Non-pigmented ciliary epithelial cell (primary cell): ENCODE measurements at places on chromosomes 6 and 20.

DNA sequence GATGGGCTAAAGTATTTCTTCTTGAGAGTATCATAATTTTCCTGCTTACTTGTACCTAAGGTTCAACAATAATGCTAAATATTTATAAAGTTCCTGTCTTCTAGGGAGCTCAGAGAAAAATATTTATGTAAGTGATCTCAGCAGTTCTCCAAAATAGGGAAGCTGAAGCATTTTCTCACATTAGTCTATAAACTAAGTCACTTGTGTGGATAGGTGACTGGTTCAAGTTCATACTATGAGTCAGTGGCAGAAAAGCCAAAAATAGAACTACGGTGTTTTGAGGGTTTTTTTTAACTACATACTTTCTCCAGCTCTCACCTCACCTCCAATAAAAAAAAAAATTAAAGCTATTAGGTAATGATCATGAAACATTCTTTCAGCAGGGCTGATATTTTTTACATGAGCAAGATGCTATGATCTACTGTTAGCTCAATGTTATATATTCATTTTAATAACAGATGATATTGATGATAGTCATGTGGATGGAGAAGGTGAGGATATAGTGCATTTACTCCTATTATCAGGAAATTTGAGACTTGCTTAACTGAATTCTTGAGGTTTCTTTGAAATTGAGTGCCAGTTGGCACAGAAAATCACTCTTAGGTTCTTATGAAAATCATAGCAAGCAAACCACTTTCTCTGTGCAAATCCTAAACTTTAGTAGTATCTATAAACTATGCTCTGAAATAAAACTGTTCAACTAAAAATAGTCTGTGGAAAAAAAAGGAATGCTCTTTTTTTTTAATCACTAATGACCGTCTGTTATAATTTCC, 4.1 kb upstream of the MOXD1 start:
- DNase-seq = no peak

DNA sequence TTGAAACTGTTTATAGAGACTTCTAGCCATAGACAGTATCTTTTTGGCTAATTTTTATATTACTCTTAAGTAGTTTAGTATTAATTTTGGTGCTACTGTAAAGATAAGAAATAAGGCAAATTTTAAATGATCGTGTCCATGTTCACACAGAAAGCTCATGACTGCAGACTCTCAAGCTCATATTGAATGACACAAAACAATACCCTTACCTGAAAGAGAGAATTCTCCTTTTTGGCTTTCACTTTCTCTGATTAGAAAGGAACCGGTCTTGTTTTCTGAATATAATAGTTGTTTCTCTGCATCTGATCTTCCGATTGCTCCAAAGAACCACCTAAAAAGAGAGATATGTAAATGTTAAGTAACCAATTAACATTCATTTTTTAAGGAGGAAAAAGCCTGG, 57.0 kb downstream of the FRK start:
- DNase-seq = no peak

GRCh38 chr6:79719248-79719960, 88.3 kb downstream of the SH3BGRL2 start:
- DNase-seq = peak; percentile 14

DNA sequence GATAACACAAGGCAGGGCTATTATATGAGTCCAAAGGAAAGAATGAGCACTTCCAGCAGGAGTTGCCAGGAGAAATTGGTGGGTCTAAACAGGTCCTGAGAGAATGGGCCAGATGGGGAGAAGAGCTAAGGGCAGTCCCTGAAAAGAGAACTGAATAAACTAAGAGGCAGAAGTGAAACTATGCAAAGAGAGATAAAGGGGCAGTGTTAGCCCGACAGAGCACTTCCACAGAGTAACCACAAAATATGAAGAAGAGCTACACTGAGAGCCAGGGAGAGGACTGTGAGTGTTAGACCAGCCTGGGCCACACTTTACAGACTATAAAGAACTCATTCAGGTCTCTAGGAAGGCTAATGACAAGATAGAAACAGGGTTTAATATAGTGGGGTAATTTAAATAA, 43.8 kb downstream of the RALGAPA2 start:
- peak; percentile 4 for DNase-seq

DNA sequence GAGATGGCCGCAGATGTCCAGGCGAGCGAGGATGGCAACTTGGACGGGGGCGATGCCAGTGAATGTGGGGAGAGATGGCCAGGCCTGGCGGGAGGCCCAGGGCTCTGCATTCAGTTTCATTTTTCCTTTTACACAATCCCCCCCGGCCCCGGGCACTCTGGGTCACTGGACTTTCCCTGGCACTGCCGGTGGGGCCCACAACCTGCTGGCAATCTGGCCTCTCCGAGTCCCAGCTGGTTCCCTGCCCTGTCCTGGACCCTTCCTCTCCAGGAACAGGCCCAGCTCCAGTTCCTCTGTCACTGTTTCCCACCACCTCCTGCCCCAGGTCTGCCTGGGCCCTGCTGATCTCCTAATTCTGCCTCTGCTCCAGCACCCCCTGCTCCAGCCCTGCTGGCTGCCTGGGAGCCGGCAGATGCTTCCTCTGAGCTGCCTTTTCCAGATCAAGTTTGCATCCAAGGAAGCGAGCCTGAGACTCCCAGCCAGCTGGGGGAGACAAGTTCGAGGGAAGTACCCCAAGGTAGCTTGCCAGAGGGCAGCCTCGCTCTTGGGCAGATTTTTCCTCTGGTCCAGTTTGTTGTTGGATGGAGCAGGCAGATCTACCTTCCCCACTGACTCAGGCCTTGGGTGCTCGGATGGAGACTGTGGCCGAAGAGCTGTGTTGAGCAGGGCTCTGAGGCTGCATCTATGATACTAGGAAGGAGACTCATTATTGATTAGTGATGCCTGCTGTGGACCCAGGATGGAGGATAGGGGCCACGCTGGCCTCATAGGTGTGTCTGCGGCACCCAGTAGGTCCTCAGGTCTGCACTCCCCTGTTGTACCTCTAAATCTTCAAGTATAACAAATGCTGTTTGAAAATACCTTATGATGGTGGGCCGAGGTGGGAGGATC, 83.2 kb downstream of the CEBPB start:
- no peak for DNase-seq

DNA sequence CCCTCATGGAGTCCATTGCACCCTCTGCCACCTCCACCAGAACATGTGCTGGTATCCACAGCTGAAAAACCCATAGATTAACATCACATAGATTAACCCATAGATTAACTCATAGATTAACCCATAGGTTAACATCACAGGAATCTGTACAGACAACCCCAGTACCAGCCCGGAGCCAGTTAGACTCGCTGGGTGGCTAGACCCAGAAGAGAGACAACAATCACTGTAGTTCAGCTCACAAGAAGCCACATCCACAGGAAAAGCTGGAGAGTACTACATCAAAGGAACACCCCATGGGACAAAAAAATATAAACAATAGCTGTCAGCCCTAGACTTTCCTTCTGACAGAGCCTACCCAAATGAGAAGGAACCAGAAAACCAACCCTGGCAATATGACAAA, 25.1 kb downstream of the SERPINB9 start:
- DNase-seq = no peak

DNA sequence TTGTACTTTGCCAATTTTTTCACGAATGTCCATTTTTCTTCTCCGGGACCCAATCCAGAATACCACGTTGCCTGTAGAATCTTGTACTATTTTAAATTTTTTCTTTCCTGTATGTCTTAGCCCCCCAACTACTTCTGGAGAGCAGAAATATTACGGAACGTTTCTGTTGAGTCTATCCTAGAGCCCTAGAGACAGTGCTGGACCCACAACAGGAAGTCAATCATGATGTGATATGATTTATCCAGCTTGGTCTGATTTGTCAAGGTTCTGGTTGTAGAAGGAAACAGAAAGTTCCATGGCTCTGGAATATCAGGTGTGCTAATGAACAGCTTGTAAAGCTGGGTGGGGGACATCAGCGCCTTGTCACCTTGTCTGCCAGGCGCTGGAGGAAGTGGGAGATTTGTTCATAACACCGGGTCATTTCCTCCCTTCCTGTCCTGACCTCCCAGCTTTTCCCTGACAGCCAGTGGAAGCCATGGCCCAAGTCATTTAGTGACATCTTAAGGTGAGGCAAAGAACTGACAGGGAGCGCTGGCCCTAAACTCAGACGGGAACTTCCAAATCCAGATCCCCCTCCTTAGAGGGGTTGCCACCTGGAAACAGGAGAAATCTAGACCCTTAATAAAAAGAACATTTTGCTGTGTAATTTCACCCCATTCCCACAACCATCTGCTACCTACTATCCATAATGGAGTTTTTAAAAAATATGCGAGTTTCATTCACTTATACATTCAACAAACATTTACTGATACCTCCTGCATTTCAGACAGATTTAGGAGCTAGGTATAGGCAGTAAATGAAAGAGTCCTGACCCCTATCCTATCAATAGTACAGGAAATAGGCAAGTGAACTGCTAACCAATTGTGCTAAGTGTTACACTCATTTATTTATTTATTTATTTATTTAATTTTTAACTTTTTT, 130.5 kb downstream of the ZFP64 start:
- no peak for DNase-seq

DNA sequence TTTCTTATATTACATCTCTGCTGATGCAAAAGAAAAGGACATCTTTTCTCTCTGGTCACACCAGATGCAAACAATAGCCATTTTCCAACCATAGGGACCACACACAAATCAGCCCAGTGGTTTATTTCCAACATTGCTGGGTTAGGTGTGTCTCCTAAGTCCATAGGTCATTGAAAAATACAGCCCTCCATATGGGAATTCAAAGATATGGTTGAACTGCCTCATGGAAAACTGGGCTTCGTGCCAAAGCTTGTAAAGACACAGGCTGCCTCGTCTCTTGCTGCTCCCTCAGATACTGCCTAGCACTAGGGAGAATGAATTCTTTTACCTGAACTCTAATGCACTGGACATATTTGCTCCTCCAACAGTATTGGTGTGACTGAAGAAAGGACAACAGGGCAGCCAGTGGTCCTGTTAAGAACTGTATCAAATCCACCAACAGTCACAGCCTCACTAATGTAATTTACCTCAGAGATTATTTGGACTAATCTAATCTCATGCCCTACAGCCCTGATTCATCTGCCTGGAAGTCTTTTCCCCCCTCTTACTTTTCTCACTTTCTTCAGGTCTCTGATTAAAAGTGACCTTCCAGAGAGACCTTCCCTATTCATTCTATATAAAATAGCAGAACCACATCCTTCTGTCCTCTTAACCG, 48.3 kb upstream of the TBC1D32 start:
- DNase-seq = no peak

- DNase-seq = no peak
Observed at GRCh38 chr20:47126709-47127108, 229.8 kb downstream of the ZMYND8 start.

- DNase-seq = peak; percentile 20
Observed at GRCh38 chr6:110398778-110399177, 16.6 kb downstream of the DDO start.

DNA sequence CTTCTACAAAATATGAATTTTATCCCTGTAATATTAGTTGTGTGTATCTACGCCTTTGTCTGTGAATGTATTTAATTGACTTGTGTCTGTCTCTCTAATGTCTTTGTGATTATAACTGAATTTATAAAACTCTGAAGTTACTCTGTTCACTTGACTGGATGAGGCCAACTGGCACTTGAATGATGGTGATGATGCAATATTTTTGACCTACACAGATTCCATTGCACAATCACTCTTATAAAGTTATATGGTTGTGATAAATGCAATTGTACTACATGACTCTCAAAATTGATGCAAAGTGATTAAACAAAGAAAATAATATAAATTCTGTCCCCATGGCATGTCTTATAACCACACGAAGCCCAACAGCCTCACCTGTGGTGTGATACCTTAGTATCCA, 287.3 kb upstream of the PLN start:
- DNase-seq = no peak

GRCh38 chr6:125717120-125717731, 32.2 kb upstream of the HEY2 start:
- no peak for DNase-seq

DNA sequence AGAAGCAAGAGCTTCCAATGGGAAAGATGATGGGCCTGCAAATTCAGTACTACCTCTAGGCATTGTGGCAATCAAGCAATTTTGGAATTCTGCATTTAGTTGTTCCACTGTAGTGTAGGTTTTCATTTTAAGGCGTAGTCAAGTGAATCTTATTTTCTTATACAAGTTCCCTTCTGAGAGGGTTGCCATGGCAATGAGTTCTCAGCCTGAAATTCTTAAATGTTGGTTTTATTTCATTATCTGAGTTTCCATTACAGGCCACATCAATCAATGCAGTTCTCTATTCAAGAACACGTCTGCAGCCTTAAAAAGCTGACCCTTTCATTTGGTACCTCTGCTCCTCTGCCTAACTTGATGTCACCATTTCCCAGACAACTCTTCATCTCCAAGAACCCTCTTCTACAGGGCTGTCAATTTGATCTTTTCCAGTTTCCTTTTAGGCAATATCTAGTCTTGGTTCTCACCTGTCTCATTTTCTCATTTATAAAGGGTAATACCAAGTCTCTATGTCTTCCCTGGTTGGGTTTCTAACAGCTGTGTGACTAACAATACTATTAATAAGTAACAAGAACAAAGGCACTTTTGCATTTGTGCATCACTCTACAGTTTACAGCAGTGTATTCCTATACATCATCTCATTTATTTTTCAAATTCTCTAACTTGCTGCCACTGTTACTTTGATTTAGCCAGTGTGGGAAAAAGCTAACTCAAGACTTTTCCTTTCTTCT, 898.2 kb upstream of the FLRT3 start:
- no peak for DNase-seq

GRCh38 chr6:493840-494239, 102.3 kb downstream of the IRF4 start:
- no peak for DNase-seq

DNA sequence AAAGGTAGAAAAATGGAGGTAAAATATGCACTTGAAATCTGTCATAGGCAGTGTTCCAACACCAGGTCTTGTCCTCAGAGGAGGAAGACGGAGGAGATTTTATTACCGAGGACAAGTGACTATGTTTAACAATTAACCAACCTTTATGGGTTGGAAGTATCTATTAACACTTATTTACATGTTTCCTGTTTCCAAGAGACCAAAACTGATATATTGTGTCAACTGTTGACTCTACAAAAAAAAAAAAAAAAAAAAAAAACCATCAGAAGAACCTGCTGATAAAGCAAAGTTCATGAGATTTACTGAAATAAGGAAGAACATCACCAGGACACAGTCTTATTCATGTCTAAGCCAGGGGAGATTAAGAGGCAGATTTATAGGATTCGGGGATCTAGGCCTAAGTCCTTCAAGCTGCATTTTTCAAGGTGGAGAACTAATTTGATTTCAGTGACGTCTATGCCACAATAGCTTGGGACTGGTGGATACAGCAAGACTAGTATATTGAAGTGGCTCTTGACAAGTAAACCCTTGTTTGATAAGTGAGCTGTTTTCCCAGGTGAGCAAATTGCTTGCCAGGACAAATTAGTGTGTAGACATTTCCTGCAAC, 126.6 kb upstream of the NAA20 start:
- DNase-seq = no peak

GRCh38 chr6:10759884-10760329, 12.3 kb downstream of the TMEM14B start:
- peak; percentile 45 for DNase-seq

DNA sequence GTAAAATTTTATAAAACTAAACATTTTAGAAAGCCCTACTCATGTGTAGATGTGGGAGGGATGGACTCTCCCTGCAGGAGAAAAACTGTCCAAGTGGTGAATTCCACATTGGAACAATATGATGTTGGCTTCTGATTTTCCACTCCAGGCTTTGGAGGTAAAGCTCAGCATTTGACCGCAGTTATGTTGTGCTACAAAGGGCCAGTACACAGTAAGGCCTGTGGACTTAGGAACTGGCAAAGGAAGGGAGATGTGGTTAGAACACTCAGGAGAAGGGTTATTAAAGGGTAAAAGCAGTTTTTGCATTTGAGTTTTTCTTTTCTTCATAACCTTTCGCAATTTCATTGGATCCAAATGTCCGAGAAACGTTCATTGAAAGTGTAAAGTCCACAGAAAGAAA, 150.3 kb upstream of the SASH1 start:
- peak; percentile 67 for DNase-seq
